Renal cortical epithelial cell (primary cell): ENCODE measurements at places on chromosomes 5 and 9. TPM values are rescaled to one million over a fixed set of nuclear protein-coding genes. Genes with fewer than 3 reads are reported as not detected.

The SOX30 gene
- total RNA-seq, result 0.05 and 0.17 TPM in 2 replicates

The SLC25A2 gene
- total RNA-seq, result 0.20 and 1.0 TPM in 2 replicates

The SLC36A1 gene
- total RNA-seq, result 3.1 and 3.8 TPM in 2 replicates

The NR2F1-AS1 gene
- total RNA-seq, result 0.69 and 1.8 TPM in 2 replicates

The IFNA2 gene
- not detected in 2 replicates for total RNA-seq

The CFAP90 gene
- 0.55 TPM in 1 of 2 replicates, not detected in the other for total RNA-seq

The RFX3 gene
- total RNA-seq, result 1.6 and 10.8 TPM in 2 replicates

The SIT1 gene
- not detected in 2 replicates for total RNA-seq

The ANXA1 gene
- total RNA-seq, result 426 and 600 TPM in 2 replicates

The PCDHAC2 gene
- total RNA-seq, result 1.0 and 1.1 TPM in 2 replicates

- DNase-seq, result peak; percentile 56
These were observed 1522.9 kb upstream of the WWC1 start for GRCh38 chr5:166768536-166768935.

DNA sequence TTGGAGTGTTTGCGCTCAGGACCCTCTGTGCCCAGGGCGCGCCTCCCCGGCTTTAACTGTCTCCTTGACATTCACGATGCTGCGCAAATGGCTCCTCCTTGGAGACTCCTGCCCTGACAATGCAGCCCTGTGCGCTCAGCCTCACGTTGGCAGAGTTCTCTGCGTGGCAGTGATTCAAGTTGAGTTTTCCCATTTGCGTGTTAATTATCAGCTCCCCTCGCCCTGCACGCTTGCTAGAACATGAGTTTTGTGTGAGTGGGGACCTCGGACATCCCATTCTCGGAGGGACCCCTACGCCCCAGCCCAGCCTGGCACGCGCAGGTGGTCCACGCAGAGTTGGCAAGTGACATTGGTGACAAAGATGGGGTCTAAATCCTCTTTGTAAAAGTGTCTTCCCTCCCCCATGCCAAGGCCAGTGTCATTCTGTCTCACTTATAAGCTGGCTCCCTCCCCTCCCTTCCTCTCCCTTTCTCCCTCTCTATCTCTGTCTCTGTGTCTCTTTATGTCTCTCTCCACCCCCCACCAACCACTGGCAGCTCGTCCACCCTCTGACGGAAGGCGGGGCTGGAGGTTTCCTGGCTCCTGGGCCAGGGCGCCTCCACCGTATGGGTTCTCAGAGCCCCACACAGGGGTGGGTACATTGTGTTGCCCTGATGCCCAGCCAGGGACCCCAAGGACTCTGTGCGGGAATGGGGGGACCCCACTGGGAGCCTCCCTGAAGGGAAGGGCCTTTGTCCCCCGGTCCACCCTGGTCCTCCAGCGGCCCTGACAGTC lies 169.3 kb downstream of the OLFM1 start:
- no peak for DNase-seq

DNA sequence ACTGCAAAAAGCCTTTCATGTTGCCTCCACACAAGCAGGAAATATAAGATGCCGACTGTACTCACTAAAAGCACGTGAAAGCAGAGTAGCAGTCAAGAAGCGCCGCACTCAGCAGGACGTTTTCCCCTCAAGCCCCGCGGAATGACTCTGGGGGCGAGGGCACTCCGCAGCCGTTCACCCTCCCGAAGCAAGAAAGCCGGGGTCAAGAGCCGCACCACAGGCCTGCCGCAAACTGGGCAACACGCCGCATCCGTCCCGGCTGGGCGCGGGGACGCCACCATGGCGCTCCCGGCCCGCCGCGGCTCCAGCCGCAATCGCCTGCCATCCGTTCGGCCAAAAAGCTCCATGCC lies 364 bp downstream of the RPS6 start:
- no peak for DNase-seq

DNA sequence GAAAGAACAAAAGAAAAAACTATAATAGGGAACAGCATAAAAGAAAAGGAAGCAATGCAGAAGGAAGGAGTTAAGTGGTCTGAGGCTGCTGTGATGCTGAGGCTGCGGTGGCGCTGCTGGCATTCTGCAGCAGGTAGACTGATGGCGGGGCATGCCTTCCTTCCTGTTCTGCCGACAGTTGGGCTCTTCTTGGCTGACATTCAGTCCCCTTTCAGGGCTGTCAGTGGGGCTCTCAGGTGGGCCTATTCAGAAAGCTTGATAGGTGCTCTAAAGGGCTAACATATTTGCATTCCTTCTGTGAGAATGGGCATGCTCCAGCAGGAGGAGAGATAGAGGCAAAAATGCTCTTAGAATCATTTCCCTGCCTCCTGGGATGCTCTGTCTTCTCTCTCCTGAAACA lies 5.1 kb upstream of the CLINT1 start:
- DNase-seq, result no peak

DNA sequence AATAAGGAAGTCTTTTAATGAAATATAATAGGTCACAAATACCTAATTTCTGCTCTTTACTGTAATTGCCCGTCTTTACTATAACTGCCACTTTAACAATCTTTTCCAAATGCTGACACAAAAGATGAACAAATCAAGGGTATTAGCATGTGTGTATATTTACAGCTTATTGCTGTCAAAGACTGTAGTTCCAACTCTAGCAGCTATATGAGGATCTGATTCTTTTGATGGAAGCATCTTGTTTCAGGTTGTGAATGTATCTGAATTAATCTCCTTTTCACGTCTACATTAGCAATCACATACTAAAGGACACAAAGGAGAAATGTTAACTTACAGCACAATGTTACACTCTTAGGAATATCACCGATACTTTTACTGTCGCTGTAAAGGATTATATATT lies 27.9 kb downstream of the RFX3 start:
- DNase-seq, result no peak

- DNase-seq, result peak; percentile 34
These were observed 2.7 kb downstream of the MTRR start for GRCh38 chr5:7871653-7872052.

DNA sequence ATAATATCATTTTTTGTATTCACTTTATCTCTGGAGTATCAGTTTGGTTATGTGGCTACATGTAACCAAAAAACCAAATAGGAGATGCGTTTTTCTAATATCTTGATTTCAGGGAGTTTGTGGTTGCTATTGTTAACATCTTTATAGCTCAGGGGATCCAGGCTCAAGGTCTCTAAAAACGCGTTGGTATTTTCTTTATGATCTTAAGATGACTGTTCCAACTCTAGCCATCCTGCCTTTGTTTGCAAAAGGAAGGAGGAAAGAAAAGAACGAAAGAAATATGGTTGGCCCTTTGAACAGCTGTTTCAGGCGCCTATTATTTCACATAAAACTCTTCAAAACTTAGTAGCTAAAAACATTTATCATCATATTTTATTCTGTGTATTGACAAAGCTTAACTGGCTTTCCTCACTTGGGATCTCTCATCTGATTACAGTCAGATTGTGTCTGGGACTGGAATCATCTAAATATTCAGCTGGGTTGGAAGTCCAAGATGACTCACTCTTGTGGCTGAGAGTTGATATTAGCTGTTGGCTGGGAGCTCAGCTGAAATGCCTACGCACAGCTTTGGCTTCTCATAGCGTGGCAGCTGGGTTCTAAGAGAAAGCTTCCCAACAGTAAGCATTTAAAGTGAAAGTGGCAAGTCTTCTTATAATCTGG lies 60.1 kb downstream of the FAM174A start:
- peak; percentile 93 for DNase-seq

DNA sequence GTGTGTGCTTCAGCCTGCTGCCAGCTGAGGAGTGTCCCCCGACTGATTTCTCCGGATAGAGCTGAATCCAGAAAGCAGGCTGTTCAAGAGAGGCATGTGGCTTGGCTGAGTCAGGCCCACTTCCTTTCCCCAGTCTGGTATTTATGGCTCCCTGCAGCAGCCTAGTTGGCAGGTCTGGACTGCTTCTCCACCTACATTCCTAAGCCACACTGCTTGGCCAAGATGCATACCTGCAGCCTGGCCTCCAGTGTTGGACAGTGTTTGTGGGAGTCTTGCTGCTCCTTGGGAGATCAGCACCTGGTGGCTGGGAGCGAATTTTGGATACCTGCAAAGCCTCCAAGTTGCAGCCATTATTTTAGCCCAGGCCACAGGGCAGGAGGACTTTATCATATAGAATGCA lies 670.8 kb downstream of the ACTL7B start:
- DNase-seq, result peak; percentile 85

DNA sequence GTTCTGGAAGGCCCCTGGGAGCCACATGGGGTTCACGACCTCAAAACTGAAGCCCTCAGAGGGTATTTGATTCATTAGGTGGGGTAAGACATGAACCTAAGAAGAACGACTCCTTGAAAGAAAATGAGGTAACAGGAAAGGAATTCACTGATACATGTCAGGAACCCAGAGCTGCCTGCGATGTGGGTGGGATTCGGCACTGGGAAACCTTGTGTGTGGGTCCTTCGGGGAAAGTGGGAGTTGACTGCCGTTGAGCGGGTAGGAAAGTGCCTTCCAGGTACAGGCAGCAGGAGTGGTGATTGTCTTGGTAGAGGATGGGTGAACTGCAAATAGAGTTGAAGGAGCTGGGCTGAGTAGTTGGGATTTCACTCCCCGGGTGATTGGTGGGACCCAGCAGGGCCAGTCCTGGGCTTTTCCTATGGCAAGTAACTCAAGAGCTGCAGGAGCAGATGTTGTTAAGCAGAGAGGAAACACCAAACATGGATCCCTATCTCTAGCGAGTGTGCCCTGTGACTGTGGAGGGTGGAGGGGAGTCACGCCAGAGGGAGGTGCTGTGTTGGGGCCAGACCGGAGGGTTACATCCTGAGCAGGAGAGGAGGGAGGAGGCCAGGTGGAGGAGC lies 30.8 kb downstream of the ANKRD33B start:
- peak; percentile 60 for DNase-seq

DNA sequence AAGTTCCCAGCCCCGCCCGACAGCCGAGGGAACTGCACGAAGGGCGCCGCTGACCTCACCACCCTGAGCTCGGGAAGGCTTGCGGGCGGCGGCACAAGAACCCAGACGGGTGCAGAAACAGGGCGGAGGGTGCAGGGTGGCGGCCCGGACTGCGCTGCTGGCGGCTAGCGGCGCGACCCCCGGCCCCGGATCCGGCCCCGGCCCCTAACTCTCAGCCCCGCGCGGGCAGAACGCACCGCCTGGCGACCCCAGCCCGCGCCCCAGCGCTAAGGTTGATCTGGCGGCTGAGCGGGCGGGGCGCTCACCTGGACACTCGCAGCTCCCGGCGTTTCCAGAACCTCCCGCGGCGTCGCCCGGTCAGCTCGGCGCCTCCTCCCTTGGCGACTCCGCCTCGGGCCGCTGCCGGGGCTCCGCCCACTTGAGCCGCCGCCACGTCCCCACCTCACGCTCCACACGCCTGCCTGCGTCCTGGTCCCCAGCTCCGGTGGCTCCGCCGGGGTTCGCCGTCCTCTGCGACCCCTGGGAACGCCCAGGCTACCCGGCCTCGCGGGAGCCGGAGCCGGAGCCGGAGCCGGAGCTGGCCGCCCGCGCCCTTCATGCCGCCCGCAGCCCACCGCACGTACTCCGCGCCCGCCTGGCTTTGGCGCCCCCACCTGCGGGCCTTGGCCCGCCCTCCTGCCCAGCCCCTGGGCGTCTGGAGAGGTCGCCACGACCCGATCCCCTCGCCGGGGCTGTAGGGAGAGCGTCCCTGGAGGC lies at the start of gene P4HA2:
Gene P4HA2, minus strand, starts transcription at position 369 of the 756 bp plus-strand sequence. CDS start 9,227 bp downstream, outside the sequence.
- peak; percentile 37 for DNase-seq

GRCh38 chr5:12292610-12293204 lies 388.5 kb upstream of the CTNND2 start:
- DNase-seq, result peak; percentile 1

DNA sequence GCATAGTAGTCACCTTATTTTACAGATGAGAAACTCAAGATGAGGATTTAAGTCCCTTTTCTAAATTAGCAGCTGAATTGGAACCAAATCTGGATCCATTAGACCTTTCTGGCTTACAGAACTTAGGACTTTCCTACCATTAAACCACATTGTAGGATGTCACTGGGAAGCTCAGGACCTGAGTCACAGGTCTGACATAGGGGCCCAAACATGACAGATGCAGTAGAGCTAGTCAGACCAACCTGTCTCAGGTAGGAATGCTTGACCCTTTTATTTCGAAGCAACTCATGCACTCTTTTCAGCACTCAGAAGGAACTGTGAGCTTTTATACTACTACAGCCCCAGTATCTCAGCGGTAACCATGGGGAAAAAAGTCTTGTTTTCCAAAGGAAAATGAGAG lies 2.6 kb downstream of the RAB24 start:
- no peak for DNase-seq

GRCh38 chr9:122248448-122248865 lies 16.2 kb downstream of the RBM18 start:
- peak; percentile 91 for DNase-seq

- no peak for DNase-seq
These were observed 35.3 kb upstream of the POMT1 start for GRCh38 chr9:131467214-131467935.

GRCh38 chr5:158741296-158741695 lies 358.4 kb downstream of the EBF1 start:
- DNase-seq, result no peak

DNA sequence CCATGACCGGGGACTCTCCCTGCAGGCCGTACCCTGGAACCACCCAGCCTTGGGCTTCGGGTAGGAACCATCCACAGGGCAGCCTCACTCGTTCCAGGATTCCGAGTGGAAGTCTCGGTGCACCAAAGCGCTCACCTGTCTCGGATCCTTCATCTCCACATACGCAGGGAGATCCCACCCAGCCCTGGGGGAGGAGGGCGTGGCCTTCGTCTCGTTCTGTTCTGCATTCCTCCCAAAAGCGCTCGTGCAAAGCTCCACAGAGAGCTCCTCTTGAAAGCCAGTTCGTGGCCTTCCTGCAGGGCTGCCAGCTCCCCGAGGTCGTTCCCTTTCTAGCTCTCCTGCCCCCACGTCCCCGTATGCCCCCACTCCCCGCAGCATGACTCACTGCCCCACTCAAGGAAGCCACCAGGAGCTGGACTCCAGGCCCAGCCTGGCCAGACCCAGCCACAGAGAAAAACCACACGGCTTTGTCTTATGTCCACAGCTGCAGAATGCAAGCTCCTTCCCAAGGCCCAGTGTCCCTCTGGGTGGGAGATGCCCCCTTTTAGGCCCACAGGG lies 65.0 kb upstream of the SARDH start:
- peak; percentile 15 for DNase-seq

GRCh38 chr5:132782101-132782500 lies 5.1 kb upstream of the SEPTIN8 start:
- peak; percentile 46 for DNase-seq

DNA sequence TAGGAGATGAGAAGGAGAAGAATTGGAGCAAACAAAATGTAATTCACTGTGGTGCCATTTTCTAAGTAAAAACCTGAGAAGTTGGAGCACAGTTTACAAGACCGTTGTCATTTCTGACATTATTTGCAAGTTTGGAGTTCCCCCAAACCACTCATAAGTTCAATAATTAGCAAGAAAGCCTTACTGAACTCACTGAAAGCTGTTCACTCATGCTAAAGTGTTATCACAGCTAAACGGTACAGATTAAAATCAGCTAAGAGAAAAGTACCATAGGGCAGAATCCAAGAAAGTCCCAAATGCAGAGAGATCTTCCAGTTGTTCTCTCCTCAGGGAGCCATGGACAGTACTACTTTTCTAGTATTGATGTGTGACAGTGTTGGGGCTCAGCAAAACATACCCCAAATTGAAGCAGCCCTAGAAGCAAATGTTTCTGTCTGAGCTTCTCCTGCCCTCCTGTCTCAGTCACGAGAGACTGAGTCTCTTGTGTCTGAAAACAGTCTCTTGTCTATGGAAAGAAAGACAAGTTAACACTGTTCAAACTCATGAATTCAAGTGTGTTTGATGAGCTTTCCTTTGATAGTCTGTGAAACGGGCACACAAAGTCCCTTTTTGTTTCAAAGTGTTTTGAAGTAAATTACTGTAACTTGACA lies 221.2 kb downstream of the GABRG2 start:
- DNase-seq, result no peak
